ENCODE measurements at places on chromosomes 6 and 20. TPM values are rescaled to one million over a fixed set of nuclear protein-coding genes. Genes with fewer than 3 reads are reported as not detected.

GRCh38 chr6:150036081-150036480, 10.7 kb upstream of the RAET1L start:
- no peak for DNase-seq

- no peak for DNase-seq
These were observed 657.6 kb downstream of the PRKN start for GRCh38 chr6:162069995-162070394.

ZNF165 gene
- 0.59 TPM for polyA plus RNA-seq

- DNase-seq = no peak
These were observed 122.0 kb downstream of the AGPAT4 start for GRCh38 chr6:161151660-161152526.

- DNase-seq = no peak
These were observed 1643.9 kb downstream of the HACE1 start for GRCh38 chr6:103215847-103216246.

- DNase-seq = no peak
These were observed 516.5 kb downstream of the CD83 start for GRCh38 chr6:14634072-14634471.

HLA-DRB5 gene
- polyA plus RNA-seq = not detected

DNA sequence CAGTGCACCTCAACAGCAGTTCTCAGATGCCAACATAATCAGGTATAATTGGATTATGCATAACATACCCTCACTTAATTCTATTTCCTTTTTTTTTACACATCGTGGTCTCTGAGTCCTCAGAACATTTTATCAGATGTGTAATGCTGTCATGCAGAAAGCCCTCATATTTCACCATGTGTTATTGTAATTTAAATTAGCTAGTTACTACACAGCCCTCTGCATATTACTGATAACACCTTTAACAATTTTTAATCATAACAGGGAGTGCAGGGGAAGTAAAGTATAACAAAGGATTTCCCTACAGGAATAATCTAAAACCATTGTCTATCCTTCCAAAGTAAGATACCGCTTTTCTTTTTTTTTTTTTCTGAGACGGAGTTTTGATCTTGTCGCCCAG, 91.9 kb upstream of the CCDC28A start:
- no peak for DNase-seq

DNA sequence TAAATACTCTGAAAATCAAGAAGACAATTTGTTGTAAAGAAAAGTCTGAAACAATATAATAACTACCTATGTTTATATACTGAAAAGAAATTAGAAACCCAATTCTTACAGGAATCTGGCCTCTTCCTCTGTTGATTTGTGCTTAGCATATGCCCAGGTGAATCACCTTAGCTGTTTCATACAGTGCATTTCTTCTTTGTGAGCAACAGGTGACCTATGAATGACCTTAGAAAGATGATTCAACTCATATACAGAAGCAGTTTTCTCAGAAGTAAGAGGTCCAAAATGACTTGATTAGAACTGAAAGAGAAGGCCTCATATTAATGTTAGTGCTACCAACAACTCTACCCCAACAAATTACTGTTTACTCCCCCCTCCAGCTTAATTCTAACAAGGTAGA, 419.5 kb upstream of the ID4 start:
- DNase-seq = no peak

- DNase-seq = peak; percentile 32
These were observed 929 bp downstream of the CDH22 start for GRCh38 chr20:46307139-46307998.

GPR63 gene
- 2.9 TPM for polyA plus RNA-seq

CARMIL1 gene
- polyA plus RNA-seq = 4.5 TPM

DNA sequence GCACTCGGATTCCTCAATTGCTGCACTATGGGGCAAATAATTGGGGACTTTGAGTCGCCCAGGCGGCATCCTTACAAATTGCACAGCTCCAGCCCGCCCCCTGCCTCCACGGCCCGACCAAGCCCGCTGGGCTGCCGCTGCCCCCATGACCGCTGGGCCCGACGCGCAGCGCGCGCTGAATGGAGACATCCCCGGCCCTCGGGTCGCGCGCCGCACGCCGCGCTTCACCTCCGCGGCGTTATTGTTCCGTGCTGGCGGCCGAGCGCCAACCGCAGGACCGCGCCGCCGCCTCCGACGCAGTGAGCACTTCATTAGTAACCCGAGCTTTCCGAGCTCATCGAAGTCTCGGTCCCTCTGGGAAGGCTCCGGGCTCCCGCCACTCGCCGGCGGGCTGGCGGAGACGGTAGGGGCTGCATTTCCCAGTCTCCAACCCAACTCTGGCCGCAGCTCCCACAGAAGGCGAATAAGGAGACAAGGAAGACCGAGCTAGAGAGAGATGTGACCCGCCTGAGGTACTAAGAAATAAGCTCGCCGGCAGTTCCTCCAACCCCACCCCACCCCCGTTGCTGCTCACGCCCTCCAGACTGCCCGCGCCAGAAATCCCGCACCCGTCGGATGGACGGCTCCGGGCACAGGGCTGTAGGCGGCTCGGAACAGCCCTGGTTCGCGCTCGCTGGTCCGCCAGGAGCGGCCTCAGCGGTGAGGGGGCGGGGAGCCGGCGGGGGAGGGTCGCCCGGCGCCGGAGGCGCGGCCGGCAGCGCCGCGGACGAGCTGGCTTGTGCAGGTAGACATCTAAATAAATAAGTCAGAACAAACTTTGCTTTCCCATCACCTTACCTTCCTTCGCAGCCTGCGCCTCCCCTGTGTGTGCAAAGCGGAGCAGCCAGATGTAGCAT, 703 bp downstream of the EPHA7 start:
- peak; percentile 62 for DNase-seq

DNA sequence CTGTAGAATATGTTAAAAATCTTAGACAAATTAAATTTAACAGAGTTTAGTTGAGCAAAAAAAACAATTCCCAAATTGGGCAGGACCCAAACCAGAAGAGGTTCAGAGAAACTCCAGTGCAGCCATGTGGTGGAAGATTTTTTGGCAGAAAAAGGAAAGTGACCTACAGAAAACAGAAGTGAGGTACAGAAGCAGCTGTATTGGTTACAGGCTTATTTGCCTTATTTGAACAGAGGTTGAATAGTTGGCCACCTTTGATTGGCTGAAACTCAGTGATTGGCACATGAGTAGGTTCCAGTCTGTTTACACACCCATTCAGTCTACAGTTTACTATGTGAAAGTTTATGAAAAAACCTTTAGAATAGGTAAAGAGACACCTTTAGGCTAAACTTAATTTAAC, 110.9 kb upstream of the LAMP5 start:
- no peak for DNase-seq

GRCh38 chr6:24630856-24631505, 15.0 kb downstream of the KIAA0319 start:
- DNase-seq = no peak

GRCh38 chr6:13190376-13190775, 138.0 kb downstream of the TBC1D7 start:
- DNase-seq = no peak

- DNase-seq = no peak
These were observed 65.6 kb downstream of the ATP9A start for GRCh38 chr20:51702556-51702955.

GRCh38 chr6:19519941-19520340, 317.2 kb upstream of the ID4 start:
- DNase-seq = no peak

DNA sequence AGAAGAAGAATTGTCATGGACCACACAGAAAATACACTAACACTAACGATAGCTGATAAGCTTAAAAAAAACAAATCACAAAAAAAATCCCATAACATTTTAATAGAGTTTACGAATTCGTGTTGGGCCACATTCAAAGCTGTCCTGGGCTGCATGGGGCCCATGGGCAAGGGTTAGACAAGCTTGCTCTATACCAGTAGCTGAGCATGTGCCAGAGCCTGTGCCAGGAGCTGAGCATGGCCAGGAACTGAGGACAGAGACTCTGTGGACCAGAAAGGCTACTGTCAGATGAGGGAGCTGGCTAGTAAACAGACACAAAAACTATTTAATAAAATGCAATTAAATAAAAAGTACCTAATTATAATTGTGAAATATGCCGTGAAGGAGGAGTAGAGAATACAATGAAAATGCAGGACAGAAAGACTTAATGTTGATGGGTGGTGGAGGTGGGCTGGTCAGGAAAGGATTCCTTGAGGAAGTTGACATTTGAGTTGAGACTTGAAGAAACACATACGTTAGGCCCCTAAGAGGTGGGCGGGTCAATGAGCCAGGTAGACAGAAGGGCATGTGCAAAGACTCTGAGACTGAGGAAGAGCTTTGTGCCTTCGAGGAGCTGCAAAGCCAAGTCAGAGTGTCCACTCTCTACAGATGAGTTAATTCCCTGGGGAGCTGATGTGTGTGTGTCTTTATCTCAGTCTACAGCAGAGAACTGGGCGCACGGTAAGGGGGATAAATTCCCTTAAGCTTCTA, 66.1 kb downstream of the JPH2 start:
- no peak for DNase-seq

- no peak for DNase-seq
These were observed 95.6 kb downstream of the CTNNBL1 start for GRCh38 chr20:37789408-37789807.

- no peak for DNase-seq
These were observed 2.8 kb downstream of the TNFRSF21 start for GRCh38 chr6:47306887-47307286.

DNA sequence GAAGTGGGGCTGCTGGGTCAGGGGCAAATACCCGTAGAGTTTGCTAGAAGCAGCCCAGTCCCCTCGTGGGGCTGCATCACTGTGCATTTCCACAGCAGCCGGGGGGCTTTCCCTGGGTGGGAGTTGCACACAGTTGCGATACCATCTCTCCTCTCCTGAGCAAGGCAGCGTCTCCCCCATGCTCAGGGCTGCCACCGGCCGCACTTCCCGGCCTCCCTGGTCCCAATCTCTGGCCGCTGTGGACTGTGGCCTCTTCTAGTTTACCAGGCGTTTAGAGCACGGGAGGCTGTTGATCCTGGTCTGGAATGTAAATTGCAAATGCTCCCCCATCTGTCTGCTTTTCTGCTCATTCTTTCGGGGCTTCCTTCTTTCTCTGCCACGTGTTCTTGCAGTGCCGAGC, 31.1 kb downstream of the OSBPL2 start:
- no peak for DNase-seq

ASIP gene
- polyA plus RNA-seq = not detected

GRCh38 chr6:28211840-28212509, 13.1 kb upstream of the ZSCAN9 start:
- no peak for DNase-seq

TP53INP2 gene
- 11.4 TPM for polyA plus RNA-seq

GRCh38 chr20:41608606-41609005, 9.6 kb downstream of the CHD6 start:
- DNase-seq = no peak

DNA sequence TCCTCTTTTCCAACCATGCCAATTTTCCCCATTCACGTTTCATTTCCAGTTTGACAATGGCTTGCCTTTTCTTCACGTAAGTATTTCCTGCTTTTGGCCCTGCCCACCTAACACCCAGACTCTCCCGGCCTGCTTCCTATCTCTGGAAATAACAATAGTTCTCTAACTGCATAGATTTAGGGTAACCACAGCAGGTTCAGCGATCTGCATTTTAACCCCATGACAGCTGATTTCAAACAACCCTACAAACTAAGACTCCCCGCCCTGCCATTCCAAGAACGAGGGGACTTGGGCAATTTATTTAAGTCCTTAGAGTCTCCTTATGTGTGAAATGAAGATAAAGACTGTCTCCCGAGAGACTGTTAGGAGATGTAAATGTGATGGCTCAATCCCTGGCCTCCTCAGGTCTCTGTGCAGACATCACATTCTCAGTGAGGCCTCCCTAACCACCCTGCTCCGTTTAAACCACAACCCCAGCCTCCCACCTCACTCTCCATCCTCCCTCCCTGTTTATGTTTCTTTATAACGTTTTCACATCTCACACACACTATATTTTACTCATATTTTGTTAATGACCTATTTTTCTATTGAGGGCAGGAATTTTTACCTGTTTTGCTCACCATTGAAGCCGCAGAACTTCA, 134.8 kb downstream of the GJA10 start:
- DNase-seq = no peak

PNLDC1 gene
- 0.13 TPM for polyA plus RNA-seq

GRCh38 chr20:872855-873520, 39.5 kb downstream of the FAM110A start:
- DNase-seq = no peak

- DNase-seq = peak; percentile 45
These were observed 963 bp upstream of the RMND1 start for GRCh38 chr6:151452750-151453427.

DNA sequence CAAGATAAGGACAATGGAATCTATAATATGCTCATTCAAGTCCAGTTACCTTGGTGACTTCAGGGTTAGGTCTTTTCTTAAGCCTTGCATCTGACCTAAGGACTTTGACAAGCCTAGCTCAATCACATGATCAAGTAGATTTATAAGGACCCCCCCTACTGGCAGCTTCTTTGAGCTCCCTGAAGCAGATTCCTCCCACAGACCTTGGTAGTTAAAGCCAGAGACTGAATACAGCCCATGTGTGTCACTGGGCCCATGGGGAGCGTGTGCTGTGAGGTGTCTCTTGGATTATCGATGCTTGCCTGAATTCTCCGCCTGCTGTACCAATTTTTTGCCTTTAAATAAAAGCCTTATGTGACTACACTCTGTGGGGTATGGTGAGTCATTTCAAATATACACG, 372.7 kb upstream of the RGS17 start:
- no peak for DNase-seq

FRS3 gene
- polyA plus RNA-seq = 6.8 TPM

GRCh38 chr20:16926626-16927430, 178.7 kb downstream of the OTOR start:
- no peak for DNase-seq

DNA sequence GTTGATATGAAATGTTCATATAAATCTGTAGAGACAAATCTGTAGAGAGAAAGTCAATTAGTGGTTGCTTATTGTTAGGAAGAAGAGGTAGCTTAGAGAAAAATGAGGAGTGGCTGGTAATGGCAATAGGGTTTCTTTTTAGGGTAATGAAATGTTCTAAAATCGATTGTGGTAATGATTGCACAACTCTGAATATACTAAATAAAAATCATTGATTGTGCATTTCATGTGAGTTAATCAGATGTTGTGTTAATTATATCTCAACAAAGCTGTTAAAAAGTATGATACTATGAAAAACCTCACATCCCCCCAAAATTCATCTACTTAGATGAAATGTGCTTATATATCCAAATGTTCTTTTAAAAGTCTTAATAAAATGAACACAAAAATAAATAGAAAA, 84.2 kb downstream of the CEP57L1 start:
- DNase-seq = no peak

DNA sequence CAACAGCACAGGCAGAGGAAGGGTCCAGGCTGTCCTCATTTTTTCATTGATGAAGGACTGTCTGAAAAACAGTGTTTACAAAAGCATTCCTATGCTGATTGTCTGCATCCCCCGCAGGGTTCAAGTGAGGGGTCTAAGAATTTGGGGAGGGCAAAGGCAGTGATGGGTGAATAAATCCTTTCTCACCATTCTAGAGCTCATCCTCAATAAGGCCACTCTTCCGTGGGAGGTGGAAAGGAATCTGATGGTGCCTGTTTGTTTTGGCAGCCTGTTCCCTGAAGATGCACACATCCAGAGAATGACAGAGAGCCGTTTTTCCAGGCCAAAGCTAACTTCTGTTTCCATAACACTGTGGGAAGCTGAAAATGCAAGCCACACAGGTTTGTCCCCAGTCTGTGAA, 164.5 kb downstream of the MOXD1 start:
- no peak for DNase-seq

- no peak for DNase-seq
These were observed 136.3 kb downstream of the PREX1 start for GRCh38 chr20:48691523-48691922.

GPX5 gene
- polyA plus RNA-seq = not detected
